Stomach (tissue), 19 donors: ENCODE measurements at places on chromosomes 5 and 9. TPM values are rescaled to one million over a fixed set of nuclear protein-coding genes. Genes with fewer than 3 reads are reported as not detected.
A peak's percentile ranks its signal among the peaks of the same experiment; 100 is the strongest.

GRCh38 chr9:93292288-93292615, 108.3 kb downstream of the WNK2 start:
- no peak for DNase-seq

DNA sequence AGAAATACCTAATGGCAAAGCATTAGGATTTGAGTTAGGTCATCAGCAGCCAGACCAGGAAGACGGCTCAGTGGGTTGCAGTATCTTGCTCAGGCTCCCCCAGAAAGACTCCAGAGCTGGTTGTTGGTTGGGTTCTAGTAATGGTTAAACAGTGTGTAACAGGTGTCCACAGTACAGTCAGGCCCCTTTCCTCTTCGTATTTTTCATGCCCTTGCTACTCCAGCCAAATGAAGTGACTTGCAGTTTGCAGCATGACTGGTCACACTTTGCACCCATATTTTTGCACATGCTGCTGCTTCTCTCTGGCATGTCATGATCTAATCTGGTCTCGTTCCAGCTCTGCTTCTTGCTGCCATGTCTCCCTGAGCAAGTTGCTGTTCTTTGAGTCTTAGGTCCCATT, 60.6 kb upstream of the TRPC7 start:
- no peak for DNase-seq

DNA sequence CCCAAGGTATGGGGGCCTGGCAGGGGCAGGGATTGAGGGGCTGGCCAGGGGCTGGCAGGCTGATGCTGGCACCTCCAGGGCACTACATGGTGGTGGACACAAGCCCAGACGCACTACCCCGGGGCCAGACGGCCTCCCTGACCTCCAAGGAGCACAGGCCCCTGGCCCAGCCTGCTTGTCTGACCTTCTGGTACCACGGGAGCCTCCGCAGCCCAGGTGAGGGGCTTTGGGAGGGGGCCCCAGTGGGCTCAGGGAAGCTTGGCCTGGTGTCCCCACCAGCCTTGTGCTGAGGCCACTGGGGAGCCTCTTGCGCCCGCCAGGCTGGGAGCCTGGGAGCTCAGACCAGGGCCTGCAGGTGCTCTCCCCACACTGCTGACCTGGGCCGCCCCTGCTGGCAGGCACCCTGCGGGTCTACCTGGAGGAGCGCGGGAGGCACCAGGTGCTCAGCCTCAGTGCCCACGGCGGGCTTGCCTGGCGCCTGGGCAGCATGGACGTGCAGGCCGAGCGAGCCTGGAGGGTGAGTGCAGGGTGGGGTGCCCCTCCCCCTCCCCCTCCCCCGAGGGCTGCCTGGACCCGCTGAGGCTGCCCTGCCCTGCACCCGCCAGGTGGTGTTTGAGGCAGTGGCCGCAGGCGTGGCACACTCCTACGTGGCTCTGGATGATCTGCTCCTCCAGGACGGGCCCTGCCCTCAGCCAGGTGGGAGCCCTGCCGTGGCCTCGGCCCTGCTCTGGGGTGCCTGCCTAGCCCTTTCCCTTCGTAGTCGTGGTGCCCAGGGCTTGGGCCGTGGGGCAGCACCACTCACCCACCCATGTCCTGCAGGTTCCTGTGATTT, 5.7 kb downstream of the MAMDC4 start:
- DNase-seq = peak; percentile 69

- no peak for DNase-seq
Measured at GRCh38 chr9:137387114-137387890, 35.7 kb downstream of the EXD3 start.

DNA sequence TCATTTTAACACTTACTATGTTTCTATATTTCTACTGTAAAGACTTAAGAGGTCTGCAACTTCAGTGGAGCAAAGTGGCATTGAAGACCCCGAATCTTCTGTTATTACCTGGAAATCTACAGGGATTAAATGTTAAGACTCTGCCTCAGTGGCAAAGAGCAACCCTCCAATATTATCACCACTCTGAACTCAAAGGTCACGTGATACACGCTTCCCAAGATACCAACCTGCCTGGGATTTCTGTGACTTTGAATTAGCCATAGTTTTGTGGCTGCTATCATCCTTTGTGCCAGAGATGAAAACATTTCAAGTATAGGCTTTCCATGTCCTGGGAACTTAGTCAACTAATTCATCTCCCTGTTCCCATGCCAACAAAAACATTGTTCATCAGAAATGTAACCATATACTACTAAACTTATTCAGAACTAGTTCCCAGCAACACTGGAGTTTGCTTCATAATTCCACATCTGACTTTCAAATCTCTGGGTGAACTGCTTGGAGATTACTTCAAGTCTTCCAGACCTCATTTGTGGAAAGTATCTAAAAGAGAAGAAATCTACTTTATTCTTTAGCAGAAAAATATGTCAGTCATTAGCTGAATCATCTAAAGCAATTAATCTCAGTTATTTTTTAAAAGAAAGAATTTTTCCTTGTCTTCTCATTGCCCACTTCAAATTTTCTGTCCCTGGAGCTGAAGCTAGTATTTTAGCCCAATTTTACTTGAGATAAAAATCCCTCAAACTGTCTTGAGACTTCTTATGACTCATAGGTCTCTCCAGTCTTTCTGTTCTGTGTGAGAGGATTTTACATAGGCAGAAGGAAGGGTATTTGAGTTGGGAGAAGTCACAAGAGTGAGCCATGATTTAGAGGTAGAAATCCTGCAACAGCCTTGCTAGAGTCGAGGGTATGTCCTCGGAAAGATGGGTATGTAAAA, 83.0 kb downstream of the ZNF462 start:
- DNase-seq = no peak

DNA sequence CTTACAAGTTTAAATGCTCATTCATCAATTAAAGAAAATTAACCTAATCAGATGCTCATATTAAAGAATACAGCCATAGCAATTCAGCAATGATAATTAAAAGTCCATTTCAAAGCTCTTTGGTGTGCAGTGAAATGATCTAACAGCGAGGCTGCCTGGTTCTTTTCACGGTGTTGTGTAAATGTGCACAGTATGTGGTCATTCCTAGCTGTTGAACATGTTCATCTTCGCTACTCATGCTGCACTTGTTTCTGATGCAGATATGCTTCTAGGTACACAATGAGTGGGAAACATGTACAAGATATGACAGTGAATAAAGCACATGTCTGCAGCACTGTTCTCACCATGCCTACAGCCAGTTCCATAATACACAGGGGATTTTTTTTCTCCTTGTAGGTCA, 163.5 kb downstream of the NR2F1-AS1 start:
- DNase-seq = no peak

- DNase-seq = peak; percentile 93
Measured at GRCh38 chr9:36148311-36149051, 11.9 kb downstream of the GLIPR2 start.

DNA sequence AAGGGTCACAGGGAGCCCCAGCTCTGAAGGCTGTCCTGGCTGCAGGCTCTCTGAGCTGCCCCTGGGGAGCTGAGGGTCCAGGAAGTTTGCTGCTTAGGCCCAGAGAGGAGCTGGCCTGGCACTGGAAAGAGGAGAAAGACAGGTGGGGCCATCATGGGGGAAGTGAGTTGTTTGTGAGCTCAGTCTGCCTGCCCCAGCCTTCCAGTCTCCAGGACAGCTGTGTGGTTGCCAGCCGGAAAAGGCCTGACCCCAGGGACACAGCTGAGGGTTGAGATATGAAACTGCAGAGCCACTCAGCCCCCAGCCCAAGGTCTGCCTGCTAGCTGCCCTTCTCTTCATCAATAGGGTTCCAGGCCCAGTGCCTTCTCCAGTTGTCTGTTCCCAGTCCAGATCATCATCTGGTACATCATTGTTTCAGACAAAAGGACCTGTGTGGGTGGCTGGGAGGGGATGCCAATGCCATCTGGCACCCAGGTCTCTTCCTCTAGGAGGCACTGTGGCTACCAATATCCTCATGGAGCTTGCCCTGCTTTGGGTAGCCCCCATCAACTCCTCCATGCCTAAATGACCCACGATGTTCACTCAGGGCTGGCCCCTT, 4.3 kb upstream of the DDX41 start:
- no peak for DNase-seq

DNA sequence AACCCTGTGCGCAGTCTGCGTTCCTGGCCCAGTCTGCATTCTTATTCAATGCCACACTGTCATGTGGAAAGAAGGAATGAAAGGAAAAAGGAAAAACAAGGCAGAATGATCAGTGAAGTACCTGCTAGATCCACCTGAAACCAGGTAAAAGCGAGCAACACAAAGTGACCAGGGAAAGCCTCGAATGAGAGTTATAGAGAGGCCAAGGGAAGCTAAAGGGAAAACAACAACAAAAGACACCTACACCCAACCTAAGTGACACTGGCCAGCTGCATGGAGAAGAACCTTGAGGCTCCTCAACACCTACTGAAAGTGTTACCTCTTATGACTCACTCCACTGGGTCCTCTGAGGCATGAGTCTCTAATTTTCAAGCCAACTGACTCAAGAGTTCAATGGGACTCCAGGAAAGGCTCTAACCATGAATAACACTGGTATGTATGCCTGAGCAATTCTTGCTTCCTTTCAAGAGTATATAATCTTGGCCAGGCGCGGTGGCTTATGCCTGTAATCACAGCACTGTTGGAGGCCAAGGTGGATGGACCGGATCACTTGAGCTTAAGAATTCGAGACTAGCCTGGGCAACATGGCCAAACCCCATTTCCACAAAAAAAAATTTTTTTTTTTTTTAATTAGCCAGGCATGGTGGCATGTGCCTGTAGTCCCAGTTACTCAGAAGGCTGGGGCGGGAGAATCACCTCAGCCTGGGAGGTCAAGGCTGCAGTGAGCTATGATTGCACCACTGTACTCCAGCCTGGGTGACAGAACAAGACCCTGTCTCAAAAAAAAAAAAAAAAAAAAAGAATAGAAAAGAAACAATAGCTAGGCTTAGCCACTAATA, 29.0 kb downstream of the MTMR12 start:
- DNase-seq = no peak

DNA sequence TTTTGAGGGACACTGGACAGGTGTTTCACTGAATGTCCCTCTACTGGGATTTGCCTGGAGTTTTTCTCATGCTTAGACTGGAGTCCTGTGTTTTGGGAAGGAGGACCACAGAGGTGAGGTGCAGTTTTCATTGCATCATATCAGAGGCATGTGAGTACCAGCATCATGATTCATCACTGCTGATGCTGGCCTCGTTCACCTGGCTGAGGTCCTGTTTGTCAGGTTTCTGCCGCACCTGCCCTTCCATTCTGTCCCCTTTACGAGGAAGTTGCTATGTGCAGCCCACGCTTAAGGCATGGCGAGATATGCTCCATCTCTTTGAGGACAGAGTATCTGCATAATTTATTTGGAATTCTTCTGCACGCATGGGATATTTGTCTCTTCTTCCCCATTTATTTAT, 162.1 kb downstream of the TENT4A start:
- peak; percentile 49 for DNase-seq

NMUR2 gene
- total RNA-seq = 0.37 TPM

SLC45A2 gene
- not detected for total RNA-seq

PGM5 gene
- 124 TPM for total RNA-seq

ANKRD55 gene
- total RNA-seq = 0.18 TPM

NEK6 gene
- 52.2 TPM for total RNA-seq

NTRK2 gene
- total RNA-seq = 3.5 TPM
